ENCODE measurements at places on chromosomes 1 and 21. TPM values are rescaled to one million over a fixed set of nuclear protein-coding genes. Genes with fewer than 3 reads are reported as not detected.

DNA sequence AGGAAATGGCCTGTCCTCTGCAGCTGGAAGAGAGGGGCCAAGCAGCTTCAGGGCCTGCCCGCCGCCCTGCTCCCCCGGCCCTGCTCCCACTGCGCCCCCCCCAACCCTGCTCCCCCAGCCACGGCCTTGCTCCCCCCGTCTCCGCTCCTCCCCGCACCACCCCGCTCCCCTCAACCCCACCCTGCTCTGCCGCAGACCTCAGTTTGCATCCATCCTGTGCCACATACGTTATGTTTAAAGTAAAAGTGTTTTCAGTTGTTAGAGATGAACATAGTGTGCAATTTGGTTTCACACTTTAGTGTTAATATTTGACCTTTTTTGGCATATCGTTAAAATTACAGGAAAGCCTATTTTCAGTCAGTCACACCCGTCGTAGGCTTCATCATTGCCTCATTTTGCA is 34.1 kb upstream of the DIP2A start:
- DNase-seq = no peak

- no peak for DNase-seq
Observed at GRCh38 chr1:217273866-217274265, 357.0 kb downstream of the GPATCH2 start.

DNA sequence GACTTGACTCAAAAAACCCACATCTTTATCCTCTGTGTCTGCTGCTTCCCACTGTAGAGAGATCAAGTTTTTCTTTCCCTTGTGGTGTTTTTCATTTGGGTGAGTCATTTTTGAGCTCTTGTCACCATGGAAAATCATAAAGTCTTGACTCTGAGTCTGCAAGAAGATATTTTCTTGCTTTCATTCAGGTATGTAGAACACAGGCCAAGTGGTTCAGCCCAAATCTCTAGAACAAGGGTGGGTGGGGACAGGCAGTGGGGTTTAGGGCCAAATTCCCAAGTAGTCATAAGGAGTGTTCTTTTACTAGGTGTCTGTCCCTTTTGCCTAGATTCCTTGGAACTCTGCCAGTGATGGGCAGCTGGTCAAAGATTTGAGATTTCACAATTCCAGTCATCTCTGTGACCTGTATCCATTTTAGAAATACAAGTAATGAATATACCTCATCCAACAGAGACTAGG is 21.5 kb upstream of the ARHGAP29 start:
- DNase-seq = no peak

GRCh38 chr21:38992737-38993136 is 187.0 kb downstream of the ETS2 start:
- no peak for DNase-seq

- no peak for DNase-seq
Observed at GRCh38 chr1:151132335-151133017, 14.0 kb downstream of the SEMA6C start.

DNA sequence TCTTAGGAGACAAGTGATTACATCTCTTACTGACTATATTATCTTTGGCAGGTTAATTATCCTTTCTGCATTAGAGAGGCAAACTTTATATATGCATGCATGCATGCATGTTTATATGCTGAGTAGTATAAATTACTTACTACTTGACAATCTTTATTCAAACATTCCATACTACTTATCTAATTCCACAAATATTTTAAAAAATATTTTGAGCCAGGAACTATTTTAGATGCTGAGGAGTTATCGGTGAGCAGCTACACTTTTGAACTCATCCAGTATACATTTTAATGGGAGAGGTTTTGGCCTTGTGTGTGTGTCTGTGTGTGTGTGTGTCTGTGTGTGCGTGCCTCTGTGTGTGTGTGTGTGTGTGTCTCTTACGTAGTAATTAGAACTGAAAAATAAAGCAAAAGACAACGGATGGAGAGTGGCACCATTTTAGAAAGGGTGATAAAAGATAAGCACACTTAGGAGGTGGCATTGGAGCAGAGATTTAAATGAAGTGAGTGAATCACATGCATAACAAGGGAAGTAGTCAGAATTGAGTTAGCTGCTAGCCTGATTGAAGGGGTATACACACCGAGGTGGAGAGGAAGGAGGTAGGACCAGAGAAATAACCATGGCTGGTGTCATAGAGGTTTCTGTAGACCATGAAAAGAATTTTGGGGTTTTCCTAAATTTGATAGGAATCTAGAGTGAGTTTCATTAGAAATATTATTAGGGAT is 1488.4 kb downstream of the MRPL39 start:
- no peak for DNase-seq

DNA sequence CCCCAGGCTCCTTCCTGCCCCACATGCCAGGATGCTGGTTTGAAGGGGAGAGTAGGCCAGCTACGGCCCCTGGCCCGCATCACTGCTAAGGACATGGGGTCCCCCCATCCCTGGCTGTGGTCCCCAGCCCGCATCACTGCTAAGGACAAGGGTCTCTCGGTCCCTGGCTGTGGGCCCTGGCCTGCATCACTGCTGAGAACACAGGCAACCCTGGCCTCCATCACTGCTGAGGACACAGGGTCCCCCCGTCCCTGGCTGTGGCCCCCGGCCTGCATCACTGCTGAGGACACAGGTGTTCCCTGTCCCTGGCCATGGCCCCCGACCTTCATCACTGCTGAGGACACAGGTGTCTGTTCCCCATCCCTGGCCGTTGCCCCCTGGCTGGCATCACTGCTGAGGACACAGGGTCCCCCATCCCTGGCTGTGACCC is 448 bp upstream of the OBSCN start:
- no peak for DNase-seq

DNA sequence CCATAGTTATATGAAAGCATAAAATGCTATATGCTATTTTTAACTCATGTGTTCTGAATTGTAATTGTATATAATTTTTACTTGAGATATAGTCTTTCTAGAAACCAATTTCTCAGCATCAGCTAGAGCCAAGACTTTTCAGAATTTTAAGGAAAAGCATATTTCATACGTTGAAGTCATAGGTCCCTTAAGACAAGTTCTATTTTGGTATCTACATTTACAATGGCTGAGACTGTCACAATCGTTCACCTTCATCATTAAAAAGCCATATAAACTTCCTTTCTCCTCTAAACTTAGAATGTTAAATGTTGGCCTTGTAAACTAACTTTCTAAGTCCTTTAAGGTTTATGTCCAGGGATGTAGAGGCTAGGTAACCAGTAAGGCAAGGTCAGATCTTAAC is 104.1 kb downstream of the LRRC40 start:
- DNase-seq = no peak

- DNase-seq = no peak
Observed at GRCh38 chr1:111422546-111423391, 4.8 kb downstream of the OVGP1 start.

DNA sequence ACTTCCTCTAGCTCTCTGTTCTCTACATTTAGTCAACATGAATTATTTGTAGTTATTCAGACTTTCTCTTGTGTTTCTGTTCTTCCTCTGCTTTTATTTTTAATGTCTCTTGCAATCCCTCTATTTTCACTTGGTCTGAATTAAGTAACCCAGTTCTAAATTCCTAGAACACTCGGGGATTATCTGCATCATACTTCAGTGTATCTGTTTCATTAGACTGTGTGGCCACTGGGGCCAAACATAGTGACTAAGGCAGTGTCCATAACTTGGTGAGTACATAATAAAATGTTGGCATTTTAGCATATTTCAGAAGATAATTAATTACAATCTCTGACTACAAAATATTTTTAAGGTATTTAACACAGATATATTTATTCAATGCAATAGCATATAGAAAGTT is 1087.2 kb upstream of the B3GALT2 start:
- no peak for DNase-seq

The RGS13 gene
- polyA plus RNA-seq = not detected

The FOXD3 gene
- not detected for polyA plus RNA-seq

The PRELP gene
- not detected for polyA plus RNA-seq

The CYP4A22 gene
- polyA plus RNA-seq = not detected

The OR14K1 gene
- not detected for polyA plus RNA-seq

The FNDC5 gene
- polyA plus RNA-seq = 0.25 TPM

The SYT14 gene
- polyA plus RNA-seq = not detected

The CELA2A gene
- polyA plus RNA-seq = not detected

The DNTTIP2 gene
- 86.4 TPM for polyA plus RNA-seq

The CRP gene
- polyA plus RNA-seq = not detected

The SH2D1B gene
- 0.22 TPM for polyA plus RNA-seq
